Urinary bladder (tissue), 4 donors: ENCODE measurements at places on chromosomes 12 and 14.

GRCh38 chr14:77864085-77864484 is 64.2 kb downstream of the ADCK1 start:
- DNase-seq = no peak

- DNase-seq = no peak
Measured at GRCh38 chr12:72256725-72257124, 15.4 kb upstream of the TRHDE start.

DNA sequence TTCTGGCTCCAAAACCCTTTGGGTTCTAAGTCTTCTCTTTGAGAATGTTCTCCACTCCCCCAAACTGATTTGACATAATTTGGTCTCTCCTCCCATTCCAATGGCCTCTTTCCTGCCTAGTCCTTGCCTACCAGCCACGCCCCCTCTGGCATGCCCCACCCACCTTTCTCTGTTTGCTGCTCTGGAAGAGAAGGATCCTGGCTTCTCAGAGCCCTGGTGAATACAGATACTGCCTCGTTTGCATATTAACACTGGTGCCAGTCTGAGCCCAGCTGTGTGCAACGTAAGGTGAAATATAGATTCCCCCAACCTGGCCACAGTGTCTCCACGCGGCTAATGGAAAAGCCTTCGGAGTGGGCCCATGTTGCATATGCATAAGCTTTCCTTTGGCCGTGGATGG is 79.7 kb downstream of the PAPOLA start:
- DNase-seq = no peak

- peak; percentile 47 for DNase-seq
Measured at GRCh38 chr12:49331380-49332222, 5.4 kb downstream of the C1QL4 start.

- no peak for DNase-seq
Measured at GRCh38 chr12:57479376-57480115, at the start of gene ARHGAP9. Gene ARHGAP9, minus strand, starts transcription at chr12:57479866. Its CDS starts 460 bp downstream, at chr12:57479406.

GRCh38 chr12:85798122-85798521 is 38.1 kb downstream of the RASSF9 start:
- no peak for DNase-seq

- DNase-seq = no peak
Measured at GRCh38 chr12:113847856-113848255, 118.3 kb downstream of the RBM19 start.

GRCh38 chr12:42846782-42847181 is 257.2 kb upstream of the PRICKLE1 start:
- DNase-seq = no peak

DNA sequence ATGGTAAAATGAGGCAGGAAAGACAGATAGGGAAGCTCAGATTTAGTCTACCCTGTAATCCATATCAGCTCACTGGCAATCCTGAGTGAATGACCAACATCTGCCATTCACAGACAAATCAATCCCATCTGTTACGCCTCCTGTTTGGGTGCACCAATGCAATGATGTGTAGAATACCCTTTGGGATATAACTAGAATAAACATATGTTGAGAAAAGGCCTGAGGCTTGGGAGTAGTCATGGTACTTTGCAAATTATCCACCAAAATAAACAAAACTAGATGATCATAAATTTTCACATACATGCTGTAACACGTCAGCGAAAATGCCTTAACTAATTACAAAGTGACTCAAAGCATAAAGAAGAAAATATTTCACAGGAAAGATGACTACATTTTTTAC is 78.8 kb downstream of the KCNC2 start:
- no peak for DNase-seq

GRCh38 chr14:95664066-95664465 is 22.2 kb upstream of the TCL1B start:
- no peak for DNase-seq

DNA sequence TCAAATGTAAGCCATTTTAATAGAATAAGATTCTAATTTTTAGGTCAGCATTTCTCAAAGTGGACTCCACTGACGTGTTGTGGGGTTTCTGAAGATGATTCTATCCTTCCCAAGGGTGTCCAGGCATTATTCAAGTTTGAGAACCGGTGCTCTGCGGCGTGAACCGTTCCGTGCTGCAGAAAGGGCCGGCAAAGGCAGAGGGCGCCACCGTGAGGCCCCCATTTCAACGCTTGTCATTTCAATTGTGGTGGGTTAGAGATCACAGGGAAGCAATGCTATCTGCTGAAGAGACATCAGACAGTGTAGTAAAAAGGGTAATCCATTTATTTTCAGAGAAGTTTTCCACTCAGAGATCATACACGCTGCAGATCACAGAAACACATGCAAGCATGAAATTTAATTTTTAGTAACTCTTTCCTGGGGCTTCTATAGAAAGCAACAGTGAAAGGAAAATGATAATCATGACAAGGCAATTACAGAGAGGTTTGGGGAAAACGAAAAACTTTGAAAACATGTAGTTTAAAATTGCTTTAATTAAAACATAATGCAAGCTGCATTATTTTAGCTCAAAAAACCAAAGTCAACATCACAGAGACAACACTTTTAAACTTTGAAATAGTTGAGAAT is 201.7 kb downstream of the EXOC5 start:
- DNase-seq = peak; percentile 4

DNA sequence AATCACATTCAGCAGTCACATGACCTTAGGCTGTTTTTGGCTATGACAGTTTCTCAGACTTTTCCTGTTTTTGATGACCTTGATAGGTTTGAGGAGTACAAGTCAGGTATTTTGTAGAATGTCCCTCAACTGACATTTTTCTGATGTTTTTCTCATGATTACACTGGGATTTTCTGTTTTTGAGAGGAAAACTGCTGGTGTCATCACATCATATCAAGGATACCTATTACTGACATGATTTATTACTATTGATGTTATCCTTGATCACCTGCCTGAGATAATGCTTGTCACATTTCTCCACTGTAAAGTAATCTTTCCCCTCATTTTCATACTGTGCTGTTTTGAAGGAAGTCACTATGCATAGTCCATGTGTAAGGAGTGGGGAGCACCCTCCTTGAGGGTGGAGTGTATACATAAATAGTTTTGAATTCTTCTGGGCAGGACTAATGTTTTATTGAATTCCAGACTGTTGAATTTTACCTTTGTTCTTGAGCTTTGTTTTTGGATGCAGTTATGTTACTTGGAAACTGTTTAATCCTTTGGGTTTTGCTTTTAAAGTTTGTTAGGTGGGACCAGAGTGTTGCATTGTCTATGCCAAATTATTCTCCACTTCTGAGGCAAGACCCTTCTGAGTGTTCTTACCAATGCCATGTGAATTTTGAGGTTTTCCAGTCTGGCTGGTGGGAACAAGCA is 444.5 kb upstream of the FAR2 start:
- DNase-seq = no peak
